PC-9 (cell line): ENCODE measurements at places on chromosomes 16 and 17. TPM values are rescaled to one million over a fixed set of nuclear protein-coding genes. Genes with fewer than 3 reads are reported as not detected.

DNA sequence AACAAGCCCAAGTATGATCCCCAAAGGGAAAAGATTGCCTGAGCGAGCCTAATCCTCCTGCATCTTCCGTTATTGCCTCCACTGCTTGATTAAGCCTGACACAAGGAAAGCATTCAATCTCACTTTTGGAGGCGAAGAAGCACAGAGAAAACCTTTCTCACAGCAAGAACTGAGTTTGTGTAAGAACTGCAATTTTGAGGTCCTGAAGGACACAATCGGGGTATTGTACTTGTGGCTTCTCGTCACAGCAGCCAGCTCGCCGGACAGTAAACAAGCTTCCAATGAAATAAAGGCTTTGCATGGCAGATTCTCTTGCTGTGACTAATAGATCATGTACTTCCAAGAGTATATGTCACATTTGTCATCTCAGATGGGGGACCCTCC, 18.7 kb upstream of the FOXF1 start:
- H3K27ac ChIP-seq, result no peak overlapping the region
- no peaks in the 10 kb centered on the region for H3K4me1 ChIP-seq
- no peaks in the 10 kb centered on the region for H3K36me3 ChIP-seq
- H3K4me3 ChIP-seq, result no peak overlapping the region
- DNase-seq, result no peak

- no peak overlapping the region for H3K4me3 ChIP-seq
- H3K27me3 ChIP-seq, result no peaks in the 10 kb centered on the region
- no peaks in the 10 kb centered on the region for H3K36me3 ChIP-seq
- no peaks in the 10 kb centered on the region for H3K4me1 ChIP-seq
Measured at GRCh38 chr17:71790791-71791190, 330.0 kb upstream of the SOX9 start.

GRCh38 chr16:2039274-2040031, 8.2 kb downstream of the NTHL1 start:
- no peaks in the 10 kb centered on the region for H3K36me3 ChIP-seq
- no peak overlapping the region for H3K27ac ChIP-seq
- no peak overlapping the region for H3K4me3 ChIP-seq
- H3K27me3 ChIP-seq, result no peaks in the 10 kb centered on the region
- peaks cover 45% of the 10 kb centered on the region for H3K4me1 ChIP-seq

AIPL1 gene
- total RNA-seq, result not detected in 2 replicates

HP gene
- not detected in 2 replicates for total RNA-seq
